Thoracic aorta (tissue), 2 donors: ENCODE measurements at places on chromosomes 11 and 22. TPM values are rescaled to one million over a fixed set of nuclear protein-coding genes. Genes with fewer than 3 reads are reported as not detected.

The OR51E2 gene
- not detected for total RNA-seq

The NOX4 gene
- total RNA-seq: 166 TPM

The PKP3 gene
- 5.9 TPM for total RNA-seq

The BACE1 gene
- total RNA-seq: 37.2 TPM

The COX8A gene
- 469 TPM for total RNA-seq

The KRTAP5-8 gene
- total RNA-seq: 0.68 TPM

The PNPLA5 gene
- total RNA-seq: not detected

The MPZL3 gene
- total RNA-seq: 3.2 TPM

The PLEKHB1 gene
- total RNA-seq: 7.3 TPM

The KDM4E gene
- not detected for total RNA-seq

The SIK3 gene
- 32.9 TPM for total RNA-seq

The APOL5 gene
- total RNA-seq: not detected

The ARHGAP8 gene
- 1.2 TPM for total RNA-seq

The SLC43A3 gene
- total RNA-seq: 76.0 TPM

The HEPACAM gene
- total RNA-seq: 0.49 TPM

The THY1 gene
- 12.0 TPM for total RNA-seq

The MRGPRG gene
- not detected for total RNA-seq

The OLFML1 gene
- 7.4 TPM for total RNA-seq

The SIPA1 gene
- total RNA-seq: 69.8 TPM

The SOX10 gene
- 0.95 TPM for total RNA-seq

The CREB3L1 gene
- total RNA-seq: 7.6 TPM

The FAM83F gene
- total RNA-seq: under 0.01 TPM

The OR2D2 gene
- 1.3 TPM for total RNA-seq

The CCDC73 gene
- not detected for total RNA-seq

The ZFTA gene
- 21.2 TPM for total RNA-seq

The POU2F3 gene
- total RNA-seq: not detected

The OR52E2 gene
- not detected for total RNA-seq

The PGA5 gene
- not detected for total RNA-seq

The OR5A1 gene
- not detected for total RNA-seq

The LARGE2 gene
- total RNA-seq: not detected

The SLC25A45 gene
- 19.0 TPM for total RNA-seq

The ABCG4 gene
- 1.6 TPM for total RNA-seq

The FAM180B gene
- 3.4 TPM for total RNA-seq

The RAG1 gene
- total RNA-seq: 0.54 TPM

The RFPL2 gene
- not detected for total RNA-seq

The CSRP3 gene
- not detected for total RNA-seq

The PAMR1 gene
- 4.3 TPM for total RNA-seq

The TUB gene
- total RNA-seq: 8.9 TPM
